ENCODE measurements at places on chromosomes 3 and 15.

GRCh38 chr15:93028632-93029213 is 60.3 kb downstream of the RGMA start:
- DNase-seq = no peak

DNA sequence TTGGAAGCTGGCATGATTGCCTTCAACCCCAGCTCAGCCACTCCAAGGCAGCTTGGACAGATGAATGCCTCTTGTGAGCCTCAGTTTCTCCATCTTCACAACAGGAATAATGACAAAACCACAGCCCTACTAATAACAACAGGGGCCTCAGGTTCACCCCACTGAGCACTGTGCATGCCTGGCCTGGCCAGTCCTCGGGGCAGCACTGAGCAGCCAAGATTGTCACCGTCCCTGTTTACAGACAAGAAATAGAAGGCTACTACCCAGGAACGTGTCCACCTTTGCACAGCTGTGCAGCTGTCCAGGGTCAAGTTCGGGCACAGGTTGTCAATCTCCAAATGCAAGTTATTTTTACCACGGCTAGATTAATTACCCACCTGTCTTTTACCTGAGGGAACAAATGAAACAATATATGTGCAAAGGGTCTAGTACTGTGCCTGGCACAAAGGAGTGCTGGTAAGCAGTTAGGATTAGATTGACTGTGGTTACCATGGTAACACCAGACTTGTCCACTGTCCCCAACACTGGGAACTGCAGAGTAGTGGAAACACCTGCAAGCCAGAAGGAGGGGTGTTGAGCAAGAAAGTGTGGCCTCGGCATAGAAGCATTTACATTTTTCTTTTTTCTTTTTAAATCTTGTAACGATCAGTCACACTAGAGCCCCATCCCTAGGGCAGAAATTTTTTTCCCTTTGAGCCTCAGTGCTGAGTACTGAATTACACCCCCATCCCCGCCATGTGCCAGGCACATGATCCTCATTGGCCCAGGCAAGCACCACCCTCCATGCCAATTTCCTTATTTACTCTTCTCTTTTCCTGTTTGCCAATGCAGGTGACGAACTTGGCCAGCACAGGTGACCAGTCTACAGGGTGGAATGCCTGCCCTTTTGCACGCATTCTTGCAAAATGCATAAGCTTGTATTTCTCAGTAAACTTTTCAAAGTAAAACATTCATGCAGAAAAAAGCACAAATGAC is 66.3 kb upstream of the SLC6A6 start:
- DNase-seq = no peak

DNA sequence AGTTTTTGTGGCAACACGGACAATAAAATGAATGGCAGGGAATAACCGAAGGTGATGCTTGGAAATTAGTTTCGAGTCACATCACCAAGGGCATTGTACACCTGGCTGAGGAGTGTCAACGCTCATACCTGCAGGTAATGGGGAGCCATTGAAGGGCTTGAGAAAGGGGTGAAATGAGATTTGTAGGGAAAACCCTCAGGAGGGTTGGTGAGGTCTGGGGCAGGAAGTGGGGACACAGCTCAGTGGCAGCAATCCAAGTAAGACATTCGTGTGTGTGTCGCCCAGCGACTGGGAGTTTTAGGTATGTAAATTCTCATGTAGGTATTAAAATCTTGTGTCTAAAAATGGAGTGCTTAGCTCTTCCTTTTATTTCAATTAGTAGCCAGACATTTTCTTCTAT is 14.3 kb downstream of the PARP14 start:
- DNase-seq = no peak

GRCh38 chr3:139868773-139869172 is 66.2 kb upstream of the CLSTN2 start:
- DNase-seq = no peak

GRCh38 chr3:59006634-59007517 is 42.9 kb downstream of the CFAP20DC start:
- DNase-seq = no peak

DNA sequence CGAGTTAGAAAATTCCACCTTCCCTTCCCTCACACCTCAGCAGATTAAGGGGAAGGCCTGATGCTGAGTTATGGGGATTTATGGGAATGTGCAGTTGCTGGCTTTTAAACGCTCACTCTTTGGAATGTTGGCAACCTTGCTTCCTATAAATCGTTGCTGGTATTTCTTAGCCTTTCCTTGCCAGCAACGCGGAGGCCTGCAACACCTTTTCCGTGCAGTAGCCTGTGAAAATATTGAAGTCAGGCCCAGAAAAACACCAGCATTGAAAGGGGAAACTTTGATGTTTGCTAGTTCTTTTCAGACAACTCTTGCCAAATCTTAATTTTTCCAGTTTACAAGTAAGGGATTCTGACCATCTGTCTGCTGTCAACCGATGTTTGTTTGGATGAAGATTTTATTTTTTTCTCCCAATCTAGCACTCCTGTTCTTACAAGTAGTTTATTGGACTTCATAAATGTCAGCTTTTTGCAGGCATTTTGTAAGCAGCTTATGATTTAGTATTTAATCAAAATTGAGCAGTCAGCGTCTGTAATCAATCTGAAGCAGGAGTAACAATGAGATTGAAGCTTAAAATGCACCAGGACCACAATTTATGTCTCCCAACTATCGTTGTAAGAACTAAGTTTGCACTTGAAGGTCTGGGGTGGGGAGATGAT is 251.0 kb downstream of the RPLP1 start:
- no peak for DNase-seq

- no peak for DNase-seq
Observed at GRCh38 chr3:171248426-171249111, 211.6 kb downstream of the TNIK start.

GRCh38 chr15:86691091-86691663 is 611.5 kb downstream of the AGBL1 start:
- no peak for DNase-seq

DNA sequence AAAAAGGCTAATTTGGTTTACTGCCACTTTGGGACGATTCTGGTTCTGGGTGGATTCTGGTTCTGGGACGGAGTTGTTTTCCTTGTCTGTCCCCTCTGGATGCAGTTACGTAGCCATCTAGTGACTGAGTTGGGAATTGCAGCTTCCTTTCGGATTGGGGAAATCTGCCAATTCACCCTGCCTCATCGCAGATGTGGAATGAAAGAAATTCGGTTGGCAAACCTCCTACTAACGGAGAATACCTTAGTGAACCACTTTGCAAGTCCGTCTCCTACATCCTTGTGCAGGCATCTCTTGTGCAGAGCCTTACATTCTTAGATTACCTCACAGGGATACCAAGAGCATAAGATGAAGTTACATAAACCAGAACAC is 31.5 kb upstream of the AP4E1 start:
- peak; percentile 29 for DNase-seq

- no peak for DNase-seq
Observed at GRCh38 chr3:44954304-44954703, 21.7 kb downstream of the ZDHHC3 start.

GRCh38 chr3:139620438-139620837 is 57.3 kb downstream of the NMNAT3 start:
- no peak for DNase-seq

DNA sequence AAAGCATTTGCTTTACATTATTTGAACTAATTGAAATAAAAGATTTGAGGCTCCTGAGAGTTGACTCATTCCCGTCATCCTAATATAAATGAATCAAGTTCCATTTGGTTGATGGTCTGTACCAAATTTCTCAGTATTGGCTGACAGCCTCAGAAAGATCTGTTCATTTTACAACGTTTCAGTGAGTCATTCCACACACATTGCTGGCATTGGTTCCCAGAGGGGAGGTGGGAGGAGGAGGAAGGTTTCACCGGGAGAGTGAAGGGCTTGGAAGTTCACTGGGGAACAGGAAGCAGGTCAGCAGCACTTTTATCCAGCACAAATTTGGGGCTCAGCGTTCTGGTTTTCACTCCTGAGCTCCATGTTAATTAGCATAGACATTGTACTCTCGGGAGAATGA is 176.7 kb upstream of the CADPS start:
- no peak for DNase-seq

GRCh38 chr15:53709821-53710220 is 49.6 kb downstream of the WDR72 start:
- no peak for DNase-seq

DNA sequence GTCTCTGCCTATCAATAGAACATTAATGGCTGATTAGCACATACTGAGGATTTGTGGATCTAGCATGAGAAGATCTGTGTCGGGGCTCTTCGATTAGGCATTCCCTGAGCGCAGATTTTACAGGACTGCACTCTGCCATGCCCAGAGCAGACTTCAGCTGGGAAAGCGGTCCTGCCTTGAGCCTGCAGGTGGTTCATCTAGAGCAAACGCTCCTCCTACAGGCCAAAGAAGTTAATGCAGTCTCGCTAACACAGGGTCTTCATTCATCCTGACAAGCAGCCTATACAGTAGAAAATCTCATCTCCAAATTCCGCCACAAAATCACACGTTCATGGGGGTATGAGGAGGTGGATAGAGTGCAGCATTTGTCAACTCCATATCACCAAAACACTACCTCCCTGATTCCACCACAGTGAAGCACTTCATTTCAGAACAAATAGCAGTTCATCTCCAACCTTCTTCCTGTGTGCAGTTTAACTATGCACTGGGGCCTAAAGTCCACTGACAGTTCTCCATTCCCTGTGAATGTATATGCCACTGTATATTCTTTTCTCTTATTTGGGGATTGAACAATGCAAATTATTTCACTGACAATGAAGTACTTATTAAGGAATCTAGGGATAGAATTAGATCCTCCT is 405.8 kb downstream of the IGSF11 start:
- no peak for DNase-seq

- DNase-seq = no peak
Observed at GRCh38 chr3:126399351-126399735, 4.6 kb downstream of the CFAP100 start.

DNA sequence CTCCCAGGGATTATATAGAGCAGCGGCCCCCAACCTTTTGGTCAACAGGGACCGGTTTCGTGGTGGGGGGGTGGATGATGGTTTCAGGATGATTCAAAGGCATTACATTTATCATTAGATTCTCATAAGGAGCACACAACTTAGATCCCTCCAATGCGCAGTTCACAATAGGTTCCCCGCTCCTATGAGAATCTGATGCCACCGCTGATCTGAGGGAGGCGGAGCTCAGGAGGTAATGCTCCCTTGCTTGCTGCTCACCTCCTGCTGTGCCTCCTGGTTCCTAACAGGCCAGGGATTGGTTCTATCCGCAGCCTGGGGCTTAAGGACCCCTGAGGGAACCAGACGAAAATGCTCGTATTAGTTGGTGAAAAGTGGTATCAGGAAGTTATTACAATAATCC is 1.3 kb upstream of the HACD2 start:
- DNase-seq = no peak

DNA sequence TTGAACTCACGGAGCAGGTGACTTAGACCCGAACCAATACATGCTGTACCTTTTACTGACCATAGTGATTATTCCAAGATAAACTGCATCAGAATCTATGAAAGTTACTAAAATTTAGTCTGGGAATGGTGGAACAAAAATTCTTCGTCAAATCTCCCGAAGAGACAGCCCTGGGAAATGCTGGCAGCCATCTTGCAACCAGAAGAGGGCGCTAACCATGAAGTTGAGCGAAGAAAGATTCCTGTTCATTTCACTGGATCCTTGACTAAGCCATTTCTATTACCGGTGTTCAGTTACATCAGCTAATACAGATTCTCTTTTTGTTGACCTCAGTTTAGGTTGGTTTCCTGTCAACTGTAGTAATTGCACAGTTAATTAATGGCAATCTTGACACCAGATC is 199.6 kb downstream of the SLC9A9 start:
- DNase-seq = no peak

- no peak for DNase-seq
Observed at GRCh38 chr3:157157836-157158235, 2.1 kb downstream of the CCNL1 start.

- DNase-seq = no peak
Observed at GRCh38 chr15:31372635-31373091, 46.0 kb downstream of the KLF13 start.

GRCh38 chr15:29480949-29481348 is 211.3 kb upstream of the NSMCE3 start:
- no peak for DNase-seq

DNA sequence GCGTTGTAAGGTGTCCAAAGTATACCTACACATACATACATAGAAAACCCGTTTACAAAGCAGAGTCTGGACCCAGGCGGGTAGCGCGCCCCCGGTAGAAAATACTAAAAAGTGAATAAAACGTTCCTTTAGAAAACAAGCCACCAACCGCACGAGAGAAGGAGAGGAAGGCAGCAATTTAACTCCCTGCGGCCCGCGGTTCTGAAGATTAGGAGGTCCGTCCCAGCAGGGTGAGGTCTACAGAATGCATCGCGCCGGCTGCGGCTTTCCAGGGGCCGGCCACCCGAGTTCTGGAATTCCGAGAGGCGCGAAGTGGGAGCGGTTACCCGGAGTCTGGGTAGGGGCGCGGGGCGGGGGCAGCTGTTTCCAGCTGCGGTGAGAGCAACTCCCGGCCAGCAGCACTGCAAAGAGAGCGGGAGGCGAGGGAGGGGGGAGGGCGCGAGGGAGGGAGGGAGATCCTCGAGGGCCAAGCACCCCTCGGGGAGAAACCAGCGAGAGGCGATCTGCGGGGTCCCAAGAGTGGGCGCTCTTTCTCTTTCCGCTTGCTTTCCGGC is 318.6 kb downstream of the FGF12 start:
- DNase-seq = no peak

DNA sequence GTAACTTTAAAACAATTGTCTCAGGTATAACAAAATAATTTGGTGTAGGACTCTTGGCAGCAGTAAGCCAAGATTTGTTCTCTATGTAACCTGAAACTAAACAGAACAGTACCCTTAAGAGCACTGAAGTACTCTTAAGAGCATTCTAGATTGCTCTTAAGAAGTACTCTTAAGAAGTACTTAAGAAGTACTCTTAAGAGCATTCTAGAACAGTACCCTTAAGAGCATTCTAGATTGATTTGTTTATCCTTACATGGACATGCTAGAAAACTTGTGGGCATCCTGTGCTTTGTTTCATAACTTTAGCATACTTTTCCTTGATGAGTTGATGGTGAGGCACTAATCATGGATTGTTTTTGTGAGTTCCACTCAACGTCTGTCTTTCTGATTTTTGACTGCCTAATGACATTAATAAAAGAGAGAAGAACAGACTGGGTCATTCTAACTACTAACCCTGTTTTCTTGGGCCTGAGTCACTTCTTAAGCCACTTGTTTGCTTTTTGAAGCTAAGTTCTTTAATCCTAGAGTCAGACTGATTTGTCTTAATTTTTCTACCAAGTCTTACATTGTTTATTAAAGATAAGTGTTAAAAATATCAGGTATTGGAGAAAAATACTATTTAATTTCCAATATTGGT is 57.2 kb upstream of the UTS2B start:
- no peak for DNase-seq

- DNase-seq = no peak
Observed at GRCh38 chr15:88637841-88638625, 783 bp upstream of the ISG20 start.

DNA sequence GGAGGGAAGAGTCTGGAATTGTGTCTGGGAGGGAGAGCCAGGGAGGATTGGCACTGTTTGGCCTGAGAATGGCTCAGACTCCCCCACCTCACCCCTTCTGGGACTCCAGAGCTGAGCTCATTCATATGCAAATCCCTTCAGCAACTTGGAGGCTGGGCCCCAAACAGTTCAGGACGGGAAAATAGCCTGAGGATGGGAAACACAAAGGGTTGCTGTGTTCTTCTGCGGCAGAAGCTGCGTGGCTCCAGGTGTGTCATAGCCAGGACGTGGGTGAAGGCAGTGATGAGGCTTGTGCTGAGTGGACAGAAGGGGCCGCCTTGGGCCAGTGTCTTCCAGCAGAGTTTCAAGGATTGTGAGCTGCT is 16.6 kb downstream of the MASP1 start:
- no peak for DNase-seq

Measured in activated T-helper 1 cell treated with Interleukin-2 at 50 U/mL for 16 hours (primary cell).